Chondrocyte (in vitro differentiated cells): ENCODE measurements at places on chromosomes 4 and X. TPM values are rescaled to one million over a fixed set of nuclear protein-coding genes. Genes with fewer than 3 reads are reported as not detected.

Gene UTP3
- 23.8 to 31.2 TPM (median 25.7 TPM) in 3 replicates for total RNA-seq

Gene RTL3
- 0.22 to 0.28 TPM (median 0.24 TPM) in 3 replicates for total RNA-seq

Gene ZFP92
- 0.10 to 1.6 TPM (median 1.5 TPM) in 3 replicates for total RNA-seq

GRCh38 chrX:44997888-44998287, 124.9 kb downstream of the KDM6A start:
- H3K4me1 ChIP-seq = peaks cover 23% of the 10 kb centered on the region
- H3K27ac ChIP-seq = peak overlapping the region; percentile 43
- no peak overlapping the region for H3K4me3 ChIP-seq
- DNase-seq = no peak
- peaks cover 2% of the 10 kb centered on the region for H3K36me3 ChIP-seq
- no peaks in the 10 kb centered on the region for H3K27me3 ChIP-seq

DNA sequence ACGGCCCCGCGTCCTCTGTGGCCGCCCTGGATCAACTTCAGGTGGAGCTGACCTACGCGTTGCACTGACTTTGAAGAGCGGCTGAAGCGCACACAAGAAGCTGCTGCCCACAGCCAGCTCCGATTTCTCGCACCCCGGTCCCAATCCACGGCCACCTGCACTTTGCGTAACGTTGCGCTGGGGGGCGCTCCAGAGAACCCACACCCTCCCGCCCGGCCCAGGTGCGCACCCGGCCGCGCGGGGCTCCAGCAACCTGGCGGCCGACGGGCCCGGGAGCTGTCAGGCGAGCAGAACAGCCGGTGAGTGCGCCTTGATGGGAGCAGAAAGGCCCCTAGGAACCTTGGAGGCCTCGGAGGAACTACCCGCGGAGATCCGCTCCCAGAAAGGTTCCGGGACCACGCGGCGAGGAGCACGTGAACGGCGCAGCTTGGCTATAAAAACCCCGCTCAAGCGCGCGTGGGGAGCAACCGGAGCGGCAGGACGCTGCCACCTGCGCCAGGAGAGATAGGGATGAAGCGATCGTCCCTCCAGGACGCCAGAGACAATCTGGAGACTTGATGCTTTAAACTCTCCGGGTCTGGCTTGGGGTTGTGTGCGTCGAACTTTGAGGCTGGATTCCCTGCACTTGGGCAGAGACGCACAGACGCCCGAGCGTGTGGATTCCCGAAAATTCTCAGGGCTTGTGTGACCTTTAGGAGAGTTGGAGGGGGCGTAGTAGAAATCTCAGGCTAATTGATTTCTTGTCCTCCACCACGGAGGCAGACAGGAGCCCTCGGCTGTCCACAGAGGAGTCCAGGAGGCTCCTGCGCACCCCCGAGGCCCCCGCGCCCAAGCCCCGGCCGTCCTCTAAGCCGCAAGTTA, 591 bp upstream of the NWD2 start:
- peaks cover 79% of the 10 kb centered on the region for H3K27me3 ChIP-seq
- H3K36me3 ChIP-seq = no peaks in the 10 kb centered on the region
- no peak overlapping the region for H3K27ac ChIP-seq
- no peak for DNase-seq
- H3K4me3 ChIP-seq = no peak overlapping the region

GRCh38 chr4:8285143-8285975, 15.8 kb downstream of the HTRA3 start:
- H3K4me3 ChIP-seq = no peak overlapping the region
- H3K27me3 ChIP-seq = peaks cover 3% of the 10 kb centered on the region
- no peaks in the 10 kb centered on the region for H3K4me1 ChIP-seq
- DNase-seq = peak; percentile 76
- H3K27ac ChIP-seq = no peak overlapping the region
- H3K36me3 ChIP-seq = no peaks in the 10 kb centered on the region

DNA sequence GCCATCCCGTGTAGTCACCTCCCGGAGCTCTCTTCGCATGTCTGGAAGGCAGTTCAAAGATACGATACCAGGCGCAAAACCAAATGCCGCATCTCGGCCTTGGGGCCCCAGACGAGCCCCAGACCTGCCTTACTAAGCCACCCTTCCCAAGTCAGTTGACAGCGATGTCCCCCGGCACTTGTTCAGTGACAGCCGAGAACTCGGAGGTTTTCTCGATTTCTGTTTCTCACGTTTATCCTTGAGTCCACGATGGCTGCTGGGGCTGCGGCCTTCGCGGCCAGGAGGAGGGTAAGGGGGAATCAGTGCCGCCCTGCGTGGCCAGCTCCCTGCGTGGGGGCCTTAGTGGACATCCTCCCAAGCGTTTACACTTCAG, 7.3 kb downstream of the MAEA start:
- peaks cover 3% of the 10 kb centered on the region for H3K36me3 ChIP-seq
- H3K27ac ChIP-seq = no peak overlapping the region
- DNase-seq = no peak
- no peak overlapping the region for H3K4me3 ChIP-seq
- H3K4me1 ChIP-seq = peaks cover 30% of the 10 kb centered on the region

DNA sequence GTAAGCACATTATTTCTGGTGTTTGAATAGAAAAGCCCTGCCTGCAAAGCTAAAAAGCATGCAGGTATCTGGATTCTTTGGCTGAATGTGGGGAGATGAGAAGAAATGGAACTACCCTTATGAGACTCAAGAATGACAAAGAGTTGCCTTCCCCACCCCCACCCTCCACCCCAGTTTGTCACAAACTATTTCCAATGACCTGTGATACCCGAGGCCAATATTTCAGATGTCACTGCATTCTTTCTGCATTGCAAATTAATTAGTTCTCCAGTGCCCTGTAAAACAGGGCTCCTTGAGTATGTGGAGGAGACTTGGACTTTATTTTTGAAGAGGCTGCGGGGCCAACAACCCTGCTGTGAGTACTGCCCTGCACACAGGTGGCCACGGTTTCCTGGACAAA, 116.4 kb downstream of the ZNF827 start:
- no peaks in the 10 kb centered on the region for H3K27me3 ChIP-seq
- H3K27ac ChIP-seq = no peak overlapping the region
- H3K4me3 ChIP-seq = no peak overlapping the region
- peaks cover 22% of the 10 kb centered on the region for H3K4me1 ChIP-seq

DNA sequence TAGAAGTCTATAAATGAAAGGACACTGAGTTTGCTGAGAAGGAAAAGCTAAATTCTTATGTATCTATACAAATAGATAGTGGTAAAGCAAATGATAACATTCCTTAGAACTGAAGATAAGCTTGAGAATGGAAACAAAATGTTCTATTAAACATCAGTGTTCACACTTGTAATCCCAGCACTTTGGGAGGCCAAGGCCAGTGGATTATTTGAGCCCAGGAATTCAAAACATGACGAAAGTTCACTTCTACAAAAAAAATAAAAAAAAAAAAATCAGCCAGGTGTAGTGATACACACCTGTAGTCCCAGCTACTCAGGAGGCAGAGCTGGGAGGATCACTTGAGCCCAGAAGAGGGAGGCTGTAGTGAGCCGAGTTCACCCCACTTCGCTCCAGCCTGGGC, 199.8 kb downstream of the COMMD8 start:
- no peak overlapping the region for H3K4me3 ChIP-seq
- H3K27ac ChIP-seq = no peak overlapping the region
- DNase-seq = no peak
- H3K4me1 ChIP-seq = no peaks in the 10 kb centered on the region
- H3K36me3 ChIP-seq = peaks cover 2% of the 10 kb centered on the region

DNA sequence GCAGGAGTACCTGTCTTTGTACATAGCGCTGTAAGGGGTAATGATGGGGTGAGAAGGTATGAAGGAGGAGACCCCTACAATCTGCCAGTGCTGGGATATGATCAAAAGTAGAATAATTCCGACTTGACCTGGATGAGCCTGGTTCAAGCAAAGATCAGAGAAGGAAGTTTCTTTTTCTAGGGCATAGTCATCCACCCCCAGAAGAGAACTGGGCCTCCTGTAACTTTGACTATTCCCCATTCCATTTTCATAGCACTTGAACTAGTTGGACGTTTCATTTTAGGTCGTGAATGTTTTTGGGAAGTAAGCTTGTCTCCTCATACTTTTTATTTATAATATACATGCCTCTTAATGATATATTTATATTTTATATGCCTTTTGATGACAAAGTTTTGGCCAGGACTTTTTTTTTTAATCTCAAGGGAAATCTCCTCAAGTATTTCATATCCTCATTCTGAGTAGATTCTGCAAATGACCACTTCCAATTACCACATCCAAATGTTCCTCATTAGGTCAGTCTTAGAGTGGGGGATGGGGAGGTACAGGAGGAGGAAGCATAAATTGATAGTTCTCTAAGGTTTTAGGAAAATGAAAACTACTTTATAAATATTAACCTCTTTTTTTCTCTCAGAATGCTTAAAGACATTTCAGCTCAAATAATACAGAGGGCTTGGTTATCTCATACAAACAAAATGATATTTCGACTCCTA, 3.5 kb downstream of the CXorf58 start:
- peaks cover 13% of the 10 kb centered on the region for H3K4me1 ChIP-seq
- no peak for DNase-seq
- H3K36me3 ChIP-seq = no peaks in the 10 kb centered on the region
- no peaks in the 10 kb centered on the region for H3K27me3 ChIP-seq

DNA sequence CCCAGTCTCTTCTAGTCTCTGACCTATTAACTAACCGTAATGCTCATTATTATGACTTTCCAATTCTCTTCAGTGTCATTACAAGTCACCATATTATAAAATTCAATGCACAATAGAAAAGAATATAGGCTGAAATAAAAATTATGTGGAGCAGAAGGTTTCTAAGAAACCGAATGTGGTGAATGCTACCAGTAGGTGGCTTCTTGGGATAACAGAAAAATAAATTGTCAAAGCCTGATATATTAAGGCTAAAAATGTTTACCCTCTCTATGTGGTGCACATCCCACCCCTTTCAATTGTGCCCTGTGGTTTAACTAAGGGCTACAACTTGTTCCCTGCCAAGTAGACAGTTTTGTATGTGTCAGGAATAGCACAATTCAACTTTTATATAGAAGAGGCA, 624.6 kb upstream of the TECRL start:
- no peak for DNase-seq
- no peak overlapping the region for H3K4me3 ChIP-seq
- H3K27me3 ChIP-seq = peaks cover 6% of the 10 kb centered on the region
- H3K36me3 ChIP-seq = no peaks in the 10 kb centered on the region
- no peak overlapping the region for H3K27ac ChIP-seq
- no peaks in the 10 kb centered on the region for H3K4me1 ChIP-seq

DNA sequence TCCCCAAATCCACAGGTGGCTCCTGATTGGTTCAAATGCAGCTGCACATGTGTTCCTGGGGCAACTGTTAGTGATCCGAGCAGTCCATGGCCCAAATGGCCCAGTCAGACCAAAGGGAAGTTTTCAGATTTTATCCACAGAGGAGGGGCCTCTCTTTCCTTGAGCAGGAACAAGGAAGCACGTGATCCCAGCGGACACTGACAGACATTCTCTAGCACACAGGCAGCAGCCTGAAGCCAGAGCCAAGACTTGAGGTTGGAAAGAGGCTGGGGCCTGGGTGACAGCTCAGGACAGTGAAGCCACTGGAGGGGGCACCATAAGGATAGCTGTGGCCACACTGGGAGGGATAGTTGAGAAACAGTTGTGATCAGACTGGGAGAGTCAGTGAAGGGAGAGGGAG, 3.5 kb upstream of the ZFP92 start:
- no peaks in the 10 kb centered on the region for H3K36me3 ChIP-seq
- no peak overlapping the region for H3K27ac ChIP-seq
- DNase-seq = no peak
- peaks cover 3% of the 10 kb centered on the region for H3K4me1 ChIP-seq

DNA sequence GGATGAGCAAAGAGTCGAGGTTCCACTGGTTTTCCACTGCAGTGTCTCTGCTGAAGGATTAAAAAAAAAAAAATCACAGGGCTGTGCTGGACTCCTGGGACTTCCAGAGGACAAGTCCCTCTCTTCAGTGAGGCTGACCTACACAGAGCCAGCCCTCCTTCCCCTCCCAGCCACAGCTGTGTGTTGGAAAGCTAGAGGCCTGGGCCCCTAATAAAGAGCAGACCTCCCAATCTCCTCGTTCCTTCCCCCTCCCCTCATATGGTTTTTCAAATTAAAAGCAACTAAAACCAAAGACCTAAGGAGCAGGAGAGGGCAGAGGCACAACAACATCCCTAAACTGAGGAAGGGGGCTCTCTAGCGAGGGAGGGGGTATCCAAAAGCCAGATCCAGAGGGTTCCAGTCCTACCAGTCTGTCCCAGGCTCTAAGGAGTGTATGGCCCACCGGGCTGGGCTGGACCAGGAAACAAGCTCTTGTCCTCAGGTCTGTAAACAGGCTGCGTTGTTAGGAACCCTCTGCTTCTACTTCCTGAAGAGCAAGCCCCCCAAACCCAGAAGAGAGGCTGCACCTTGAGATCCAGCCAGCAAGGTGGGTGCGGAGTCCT, 4.0 kb upstream of the PDGFRA start:
- no peak overlapping the region for H3K27ac ChIP-seq
- H3K4me1 ChIP-seq = peaks cover 42% of the 10 kb centered on the region
- H3K27me3 ChIP-seq = no peaks in the 10 kb centered on the region
- no peak overlapping the region for H3K4me3 ChIP-seq
- no peak for DNase-seq

DNA sequence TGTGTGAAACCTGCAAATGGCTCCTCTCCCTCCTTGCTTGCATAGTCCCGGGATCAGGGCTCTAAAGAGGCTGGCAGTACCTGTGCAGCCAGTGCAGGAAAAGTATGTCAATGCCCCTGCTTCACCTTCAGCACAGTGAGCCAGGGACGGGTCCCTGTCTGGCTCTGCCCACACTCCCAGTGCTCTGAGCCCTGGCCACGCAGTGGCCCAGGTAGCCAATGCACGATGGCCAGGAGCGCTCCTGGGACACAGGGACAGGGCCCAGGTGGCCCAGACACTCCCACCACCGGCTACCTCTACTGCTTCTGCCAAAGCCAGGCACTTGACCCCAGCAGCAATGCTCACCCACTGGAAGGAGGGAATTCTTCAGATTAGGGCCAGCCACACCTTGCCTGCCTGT, 68.0 kb upstream of the MAGEA10 start:
- H3K4me3 ChIP-seq = no peak overlapping the region
- DNase-seq = peak; percentile 62
- H3K36me3 ChIP-seq = no peaks in the 10 kb centered on the region
- no peaks in the 10 kb centered on the region for H3K27me3 ChIP-seq
- H3K4me1 ChIP-seq = no peaks in the 10 kb centered on the region
- H3K27ac ChIP-seq = no peak overlapping the region

- H3K4me1 ChIP-seq = no peaks in the 10 kb centered on the region
- DNase-seq = no peak
- H3K36me3 ChIP-seq = no peaks in the 10 kb centered on the region
- no peak overlapping the region for H3K27ac ChIP-seq
Observed at GRCh38 chrX:135393051-135393450, 28.7 kb upstream of the SMIM10L2A start.
